ENCODE measurements at places on chromosomes 11 and 22.

GRCh38 chr22:44581096-44581435 lies 83.0 kb upstream of the RTL6 start:
- no peak for DNase-seq

GRCh38 chr11:71462726-71463125 lies 9.7 kb downstream of the NADSYN1 start:
- no peak for DNase-seq

- no peak for DNase-seq
Observed at GRCh38 chr11:126898802-126899201, 101.8 kb downstream of the KIRREL3 start.

GRCh38 chr11:130389335-130389935 lies 39.0 kb downstream of the ADAMTS8 start:
- DNase-seq: peak; percentile 27

GRCh38 chr22:48476577-48476976 lies 1351.1 kb downstream of the BRD1 start:
- no peak for DNase-seq

DNA sequence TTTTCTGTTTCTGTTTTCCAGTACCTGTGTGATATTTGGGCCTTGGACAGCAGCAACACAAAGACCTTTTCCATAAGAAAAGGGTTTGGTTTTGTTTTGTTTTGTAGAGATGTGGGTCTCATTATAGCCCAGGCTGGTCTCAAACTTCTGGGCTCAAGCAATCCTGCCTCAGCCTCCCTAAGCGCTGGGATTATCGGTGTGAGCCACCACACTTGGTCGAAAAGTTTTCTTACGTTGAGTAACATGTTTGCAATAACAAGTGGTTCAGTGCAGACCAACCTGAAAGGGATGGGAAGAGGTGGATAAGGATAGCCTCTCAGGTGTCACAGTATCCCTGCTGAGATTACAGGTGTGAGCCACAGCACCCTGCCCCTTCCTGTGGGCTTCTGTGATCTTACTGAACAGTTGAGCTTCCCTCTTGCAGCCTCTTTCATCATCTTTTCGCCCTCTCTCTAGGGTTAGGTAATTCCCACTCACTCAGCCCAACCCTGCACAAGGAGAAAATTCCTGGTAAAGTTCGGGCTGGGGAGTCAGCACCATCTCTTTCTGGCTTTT lies 3.5 kb upstream of the MRPL48 start:
- DNase-seq: no peak

GRCh38 chr11:131246663-131247062 lies 123.8 kb upstream of the NTM start:
- no peak for DNase-seq

DNA sequence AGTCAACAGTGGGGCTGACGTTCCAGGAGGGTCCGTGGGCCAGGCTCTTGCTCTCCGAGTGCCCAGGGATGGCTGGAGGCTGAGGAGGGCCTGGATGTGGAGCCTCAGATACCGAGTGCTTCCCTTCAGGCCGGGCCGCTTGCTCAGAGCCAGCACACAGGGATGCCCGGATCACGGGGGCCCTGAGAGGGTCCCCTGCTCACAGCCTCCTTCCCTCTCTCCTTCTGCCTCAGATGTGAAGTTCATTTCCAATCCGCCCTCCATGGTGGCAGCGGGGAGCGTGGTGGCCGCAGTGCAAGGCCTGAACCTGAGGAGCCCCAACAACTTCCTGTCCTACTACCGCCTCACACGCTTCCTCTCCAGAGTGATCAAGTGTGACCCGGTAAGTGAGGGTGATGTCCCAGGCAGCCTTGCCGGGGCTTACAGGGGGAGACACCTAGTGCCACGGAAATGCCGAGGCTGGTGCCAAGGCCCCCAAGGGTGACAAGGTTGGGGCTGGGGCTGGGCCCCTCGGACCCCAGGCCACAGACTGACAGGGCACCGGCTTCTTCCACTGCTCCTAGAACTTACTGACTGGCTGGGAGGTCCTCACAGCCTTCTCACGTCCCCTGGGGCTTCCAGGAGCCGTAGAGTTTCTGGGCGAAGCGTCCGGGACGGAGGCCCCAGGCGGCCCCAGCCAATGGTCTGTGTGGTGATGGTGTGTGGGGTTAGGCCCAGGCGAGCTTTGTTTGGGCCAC lies 7.0 kb downstream of the CCND1 start:
- no peak for DNase-seq

DNA sequence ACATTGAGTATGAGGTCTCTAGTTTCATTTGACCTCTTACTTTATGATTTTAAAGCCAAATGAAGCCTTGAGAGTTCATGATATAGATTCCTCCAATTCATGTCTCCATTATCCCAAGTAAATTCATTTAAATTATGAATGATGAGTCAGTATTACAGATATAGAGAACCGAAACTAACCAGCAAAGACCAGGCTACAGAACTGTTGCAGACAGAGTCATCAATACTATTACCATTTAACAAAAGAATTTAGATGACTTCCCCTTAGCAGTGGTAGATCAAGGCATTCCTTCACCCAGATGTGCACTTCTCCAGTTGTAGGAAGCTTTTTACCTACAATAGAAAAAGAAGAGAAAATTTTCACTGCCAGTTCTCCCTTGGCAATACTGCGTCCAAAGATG lies 11.8 kb upstream of the CCDC89 start:
- no peak for DNase-seq

GRCh38 chr11:7612056-7612660 lies 61.1 kb downstream of the CYB5R2 start:
- no peak for DNase-seq

- no peak for DNase-seq
Observed at GRCh38 chr11:126440276-126440675, 84.8 kb downstream of the ST3GAL4 start.

GRCh38 chr11:119484741-119485605 lies 62.0 kb upstream of the THY1 start:
- no peak for DNase-seq

Data from activated CD8-positive, alpha-beta memory T cell treated with anti-CD3 and anti-CD28 coated beads, Interleukin-2, amount 50 U/mL, for 4 hours (primary cell).